ENCODE measurements at places on chromosomes 7 and 10. TPM values are rescaled to one million over a fixed set of nuclear protein-coding genes. Genes with fewer than 3 reads are reported as not detected.

UTF1 gene
- not detected for total RNA-seq

SLC26A5 gene
- total RNA-seq = 0.11 TPM

FAM171A1 gene
- total RNA-seq = 17.8 TPM

IFIT1B gene
- not detected for total RNA-seq

- DNase-seq = no peak
These were observed 189.5 kb downstream of the TRIL start for GRCh38 chr7:28768577-28769147.

- DNase-seq = no peak
These were observed 75.1 kb downstream of the ZMIZ1 start for GRCh38 chr10:79143879-79144278.

GRCh38 chr7:132446260-132446659 is 130.0 kb downstream of the PLXNA4 start:
- no peak for DNase-seq

DNA sequence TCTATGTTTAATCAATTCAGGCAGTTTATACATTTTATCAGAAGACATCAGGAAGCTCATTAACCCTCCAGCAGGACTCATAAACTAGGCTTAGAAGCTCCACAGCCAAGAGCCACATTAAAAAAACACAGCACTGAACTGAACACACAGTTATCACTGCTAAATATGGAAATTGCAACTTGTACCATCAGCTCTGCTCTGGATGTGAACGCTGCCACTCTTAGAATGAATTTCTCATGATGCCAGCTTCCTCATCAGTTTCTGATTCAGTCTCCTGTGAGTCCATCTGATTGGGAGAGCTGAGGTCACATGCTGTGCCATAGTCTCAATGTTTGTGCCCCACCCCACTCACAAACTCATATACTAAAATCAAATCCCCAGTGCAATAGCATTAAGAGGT is 17.1 kb upstream of the ING3 start:
- no peak for DNase-seq

- DNase-seq = no peak
These were observed 233.2 kb upstream of the AUTS2 start for GRCh38 chr7:69364813-69365643.

DNA sequence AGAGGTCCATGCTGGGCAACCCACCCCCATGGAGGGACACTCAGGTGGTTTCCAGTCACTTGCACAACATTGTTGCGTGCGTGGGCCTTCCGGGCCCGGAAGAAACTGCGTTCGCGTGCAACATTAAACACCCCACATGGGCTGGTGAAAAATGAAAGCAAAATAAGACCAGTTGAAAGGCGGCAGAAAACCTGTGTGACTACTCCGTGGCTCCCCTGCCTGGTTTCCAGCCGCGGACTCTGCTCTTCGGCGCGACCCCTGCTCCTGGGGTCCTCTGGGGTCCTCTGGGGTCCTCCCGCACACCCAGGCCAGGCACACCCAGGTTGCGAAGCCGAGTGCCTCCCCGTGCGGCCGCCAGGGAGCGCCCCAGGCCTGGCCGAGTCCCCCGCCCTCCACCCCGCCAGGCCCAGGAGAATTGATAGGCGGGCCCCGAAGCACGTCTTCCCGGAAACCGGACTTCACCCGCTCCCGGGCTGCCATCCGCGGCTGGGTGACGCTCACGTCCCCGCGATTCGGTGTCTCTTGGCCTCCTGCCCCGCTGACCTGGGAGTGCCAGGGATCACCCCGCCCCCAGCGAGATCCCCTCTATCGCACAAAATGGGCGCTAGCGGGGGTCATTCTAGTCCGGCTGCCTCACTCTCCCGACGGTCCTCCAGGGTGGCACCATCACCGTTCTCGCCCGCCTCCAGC is 1.9 kb upstream of the SH2D4B start:
- DNase-seq = no peak

DNA sequence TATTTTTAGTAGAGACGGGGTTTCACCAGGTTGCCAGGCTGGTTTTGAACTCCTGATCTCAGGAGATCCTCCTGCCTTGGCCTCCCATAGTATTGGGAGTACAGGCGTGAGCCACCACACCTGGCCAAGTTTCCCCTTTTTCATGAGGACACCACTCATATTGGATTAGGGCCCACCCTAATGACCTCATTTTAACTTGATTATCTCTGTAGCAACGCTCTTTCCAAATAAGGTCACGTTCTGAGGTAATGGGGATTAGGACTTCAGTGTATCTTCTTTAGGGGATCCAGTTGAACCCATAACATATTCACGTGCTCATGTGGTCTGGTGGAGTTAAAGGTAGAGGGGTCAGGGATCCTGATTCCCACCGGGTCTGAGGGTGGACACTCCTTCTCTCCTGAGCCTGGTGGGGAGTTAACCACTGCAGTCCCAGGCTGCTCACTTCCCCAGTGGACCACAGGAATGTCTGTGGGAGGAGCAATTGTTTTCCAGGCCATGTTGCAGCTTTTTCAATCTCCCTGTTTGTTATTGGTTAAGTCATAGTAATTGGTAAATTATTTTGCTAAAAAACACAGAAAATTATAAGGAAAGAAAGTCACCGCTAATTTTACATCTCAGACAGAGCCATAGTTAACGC is 130.5 kb downstream of the GRK5 start:
- DNase-seq = no peak

- no peak for DNase-seq
These were observed 66.5 kb downstream of the SHH start for GRCh38 chr7:155745737-155746136.

GRCh38 chr10:28975891-28976531 is 298.7 kb downstream of the BAMBI start:
- peak; percentile 10 for DNase-seq
